ENCODE measurements at places on chromosomes 3 and 15.

GRCh38 chr3:197737319-197737649 lies 580 bp upstream of the RUBCN start:
- DNase-seq = no peak

- no peak for DNase-seq
Measured at GRCh38 chr15:101045236-101045646, 126.1 kb downstream of the LRRK1 start.

DNA sequence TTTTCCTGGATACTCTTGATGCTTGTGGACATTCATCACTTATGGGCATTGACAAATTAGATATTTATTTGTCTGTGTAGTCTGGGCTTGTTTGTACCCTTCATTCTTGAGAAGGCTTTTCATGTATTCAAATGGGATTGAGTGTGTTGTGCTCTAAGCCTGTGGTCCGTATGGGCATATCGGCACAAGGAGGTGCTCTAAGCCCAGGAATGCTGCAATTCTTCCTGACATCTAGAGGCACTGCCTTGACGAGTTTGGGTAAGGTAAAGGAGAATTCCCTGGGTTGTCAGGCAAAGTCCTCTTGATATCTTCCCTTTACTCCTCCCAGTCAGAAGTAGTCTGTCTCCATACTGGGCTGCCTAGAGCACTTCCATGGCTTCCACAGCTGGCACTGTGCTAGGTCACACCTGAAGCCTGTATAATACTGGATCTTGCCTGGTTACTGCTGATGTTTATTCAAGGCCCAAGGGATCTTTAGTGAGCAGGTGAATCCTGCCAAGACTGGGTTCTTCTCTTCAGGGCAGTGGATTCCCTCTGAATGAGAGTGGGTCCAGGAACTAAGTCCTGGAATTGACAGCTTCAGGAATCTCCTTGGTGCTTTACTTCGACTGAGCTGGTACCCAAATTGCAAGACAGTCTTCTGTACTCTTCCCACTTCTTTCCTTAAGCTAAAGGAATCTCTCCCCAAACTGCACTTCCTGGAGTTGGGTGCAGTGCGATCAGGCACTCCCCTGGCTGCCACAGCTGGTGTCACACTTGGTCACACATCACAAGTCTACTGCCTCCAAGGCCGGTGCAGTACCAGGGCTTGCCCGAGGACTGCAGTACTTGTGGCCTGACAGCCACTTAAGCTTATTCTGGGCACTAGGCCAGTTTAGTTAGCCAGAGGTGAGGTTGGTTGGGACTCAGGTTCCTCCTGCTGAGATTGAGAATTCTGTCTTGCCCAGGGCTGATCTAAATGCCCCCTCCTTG lies 46.0 kb downstream of the GALK2 start:
- DNase-seq = peak; percentile 16

GRCh38 chr15:33492434-33493052 lies 181.8 kb downstream of the RYR3 start:
- DNase-seq = no peak

DNA sequence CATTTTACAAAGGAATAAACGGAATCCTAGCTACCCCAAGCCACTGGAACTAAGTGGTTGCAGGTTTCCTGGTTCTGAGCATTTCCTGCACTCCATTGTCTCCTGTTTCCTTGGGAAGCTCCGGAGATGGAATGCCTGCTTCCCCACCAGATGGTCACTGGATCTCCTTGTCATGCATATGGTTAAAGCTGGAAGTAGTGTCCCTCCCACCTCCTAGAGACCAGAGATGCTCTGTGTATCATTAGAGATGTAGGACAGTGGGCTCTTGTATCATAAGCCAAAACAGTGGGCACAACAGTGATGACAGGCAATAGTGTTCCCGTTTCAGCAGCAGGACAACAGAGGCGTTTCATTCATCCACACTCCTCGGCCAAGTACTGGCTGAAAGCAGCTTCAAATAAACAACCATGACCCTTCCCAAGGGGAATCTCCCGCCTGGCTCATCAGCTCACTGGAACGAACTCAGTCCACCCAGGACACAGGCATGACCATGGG lies 136.2 kb upstream of the EIF1B start:
- no peak for DNase-seq

DNA sequence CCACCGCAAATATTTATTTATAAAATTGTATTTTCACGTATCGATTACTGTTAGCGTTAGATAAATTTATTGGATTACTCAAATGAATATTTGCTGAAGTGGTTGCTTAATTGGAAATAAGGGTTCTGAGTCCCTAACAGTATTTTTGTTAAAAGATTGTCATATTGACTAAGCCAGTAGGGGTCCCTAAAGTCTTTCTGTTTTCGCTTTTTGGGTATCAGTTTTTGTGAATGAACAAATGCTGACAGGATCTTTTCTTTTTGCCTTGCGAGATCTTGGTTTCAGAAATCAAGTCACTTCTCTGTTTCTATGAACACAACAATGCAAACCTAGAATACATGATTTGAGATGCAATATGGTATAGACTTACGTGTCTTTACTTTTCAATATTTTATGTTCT lies 7.1 kb downstream of the RAD51 start:
- DNase-seq = no peak

- no peak for DNase-seq
Measured at GRCh38 chr3:58124387-58124786, 86.4 kb downstream of the DNASE1L3 start.

DNA sequence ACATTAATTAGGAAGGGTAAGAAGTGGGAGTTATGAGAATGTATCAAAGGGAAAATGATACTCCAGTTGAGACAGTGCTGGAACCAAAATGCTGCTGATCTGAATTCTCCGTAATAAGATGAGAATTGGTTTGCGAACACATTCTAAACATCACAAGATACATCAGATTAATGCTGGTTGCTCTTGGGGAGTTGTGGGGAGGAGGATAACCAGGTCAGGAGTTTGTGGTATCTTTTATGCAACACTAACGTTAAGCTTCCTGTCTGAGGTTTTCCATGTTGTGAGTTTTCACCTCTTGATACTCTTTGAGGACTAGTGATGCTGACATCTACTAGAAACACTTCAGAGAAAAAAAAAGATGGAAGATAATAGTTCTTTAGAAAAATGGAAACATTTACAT lies 47.2 kb downstream of the PPARG start:
- DNase-seq = no peak

DNA sequence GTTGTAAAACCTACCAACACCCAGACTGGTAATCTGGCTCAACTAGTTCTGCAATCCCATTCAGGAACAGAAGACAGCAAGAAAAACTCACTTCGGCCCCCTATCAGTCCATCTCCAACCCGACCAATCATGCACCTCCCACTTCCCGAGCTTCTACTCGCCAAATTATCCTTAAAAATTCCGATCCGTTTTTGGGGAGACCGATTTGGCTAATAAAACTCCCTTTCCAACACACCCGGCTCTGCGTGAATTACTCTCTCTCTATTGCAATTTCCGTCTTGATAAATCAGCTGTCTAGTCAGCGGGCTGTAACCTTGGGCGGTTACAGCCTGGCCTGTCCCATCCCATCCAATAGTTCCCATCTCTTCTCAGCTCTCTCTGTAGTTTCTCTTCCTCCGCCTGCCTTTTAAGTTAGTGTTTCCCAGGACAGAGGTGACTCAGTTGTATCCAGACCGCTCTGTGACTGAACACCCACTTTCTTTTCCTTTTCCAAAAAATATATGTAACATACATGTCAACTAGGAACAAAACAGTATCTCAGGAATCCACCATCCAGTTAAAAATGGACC lies 780 bp upstream of the ACAD9 start:
- DNase-seq = peak; percentile 18

GRCh38 chr15:62976301-62976881 lies 66.2 kb upstream of the TPM1 start:
- DNase-seq = no peak

GRCh38 chr15:75455982-75456531 lies 4.6 kb upstream of the SIN3A start:
- DNase-seq = peak; percentile 59

DNA sequence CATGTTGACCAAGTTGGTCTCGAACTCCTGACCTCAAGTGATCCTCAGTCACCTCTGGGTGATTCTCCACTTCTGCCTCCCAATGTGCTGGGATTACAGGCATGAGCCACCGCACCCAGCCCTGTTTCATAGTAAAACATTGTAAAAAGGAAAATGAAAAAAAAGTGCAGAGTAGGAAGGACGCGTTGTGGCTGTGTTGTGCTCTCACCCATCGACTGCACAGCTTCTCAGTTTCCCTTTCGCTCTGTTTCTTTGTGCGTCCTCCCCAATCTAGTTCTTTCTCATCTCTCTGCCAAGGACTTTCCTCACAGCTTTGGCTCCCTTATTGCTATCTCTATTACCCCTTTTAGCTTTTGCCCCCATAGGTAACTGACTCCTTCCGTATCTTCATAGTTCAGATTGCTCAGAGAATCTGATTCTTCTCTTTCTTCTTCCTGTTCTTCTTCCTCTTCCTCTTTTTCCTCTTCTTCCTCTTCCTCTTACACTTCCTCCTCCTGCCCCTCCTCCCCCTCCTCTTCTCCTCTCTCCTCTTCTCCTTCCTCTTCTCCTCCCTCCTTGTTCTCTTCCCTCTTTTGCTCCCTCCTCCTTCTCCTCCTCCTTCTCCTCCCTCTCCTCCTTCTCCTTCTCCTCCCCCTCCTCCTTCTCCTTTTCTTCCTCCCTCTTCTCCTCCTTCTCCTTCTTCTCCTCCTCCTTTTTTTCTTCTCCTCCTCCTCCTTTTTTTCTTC lies 81.1 kb upstream of the VGLL4 start:
- DNase-seq = no peak

- no peak for DNase-seq
Measured at GRCh38 chr15:89613031-89613430, 37.8 kb downstream of the TICRR start.

- DNase-seq = no peak
Measured at GRCh38 chr3:186411994-186412393, 50.0 kb upstream of the DGKG start.

Measured in CD8-positive, alpha-beta T cell (primary cell).